ENCODE measurements at places on chromosomes 12 and 14.

- no peak for DNase-seq
Measured at GRCh38 chr12:26152507-26153102, 27.8 kb upstream of the BHLHE41 start.

GRCh38 chr14:98579140-98579539, 692.9 kb downstream of the BCL11B start:
- DNase-seq, result no peak

DNA sequence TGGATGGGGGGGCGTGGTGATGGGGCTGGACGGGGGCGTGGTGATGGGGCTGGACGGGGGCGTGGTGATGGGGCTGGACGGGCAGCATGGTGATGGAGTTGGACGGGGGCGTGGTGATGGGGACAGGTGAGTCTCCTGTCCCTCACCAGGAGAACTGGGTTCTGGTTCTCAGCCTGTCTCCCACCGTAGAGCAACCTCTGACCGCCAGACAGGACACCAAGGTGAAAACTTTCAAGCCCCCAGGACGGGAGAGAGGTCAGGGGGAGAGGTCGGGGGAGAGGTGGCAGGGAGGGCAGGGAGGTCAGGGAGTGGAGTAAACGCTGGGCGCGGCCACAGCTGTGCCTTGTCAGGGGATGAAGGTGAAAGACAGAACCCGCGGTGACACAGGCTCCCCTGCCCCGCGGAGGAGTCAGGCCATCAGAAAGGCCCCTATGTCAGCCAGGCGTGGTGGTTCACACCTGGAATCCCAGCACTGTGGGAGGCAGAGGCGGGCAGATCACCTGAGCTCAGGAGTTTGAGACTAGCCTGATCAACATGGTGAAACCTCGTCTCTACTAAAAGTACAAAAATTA, 84.6 kb downstream of the GALNT9 start:
- no peak for DNase-seq

DNA sequence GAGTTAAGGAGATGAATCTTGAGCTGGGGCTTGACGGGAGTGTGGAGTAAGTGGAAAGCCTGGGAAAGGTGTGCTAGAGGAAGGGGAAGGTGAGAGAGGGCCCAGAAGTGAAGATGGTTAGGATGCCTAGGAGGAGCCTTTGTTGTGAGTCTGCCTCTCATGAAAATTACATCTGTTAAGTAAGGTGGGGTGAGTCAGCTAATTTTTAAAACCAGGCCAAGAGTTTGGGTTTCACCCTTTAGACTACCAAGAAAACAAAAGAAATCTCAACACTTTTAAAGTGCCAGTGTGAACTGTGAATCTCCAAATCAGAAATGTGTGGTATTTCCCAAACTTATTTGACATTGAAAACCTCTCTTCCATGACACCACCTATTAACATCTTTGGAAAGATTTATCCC, 185.2 kb downstream of the CRADD start:
- no peak for DNase-seq

GRCh38 chr14:101184104-101184455, 280.6 kb upstream of the RTL1 start:
- DNase-seq, result no peak

GRCh38 chr14:50947446-50947845, 3.2 kb upstream of the PYGL start:
- no peak for DNase-seq

GRCh38 chr12:85357609-85358008, 77.6 kb downstream of the ALX1 start:
- DNase-seq, result no peak

- no peak for DNase-seq
Measured at GRCh38 chr12:90013409-90013808, 304.8 kb upstream of the ATP2B1 start.

DNA sequence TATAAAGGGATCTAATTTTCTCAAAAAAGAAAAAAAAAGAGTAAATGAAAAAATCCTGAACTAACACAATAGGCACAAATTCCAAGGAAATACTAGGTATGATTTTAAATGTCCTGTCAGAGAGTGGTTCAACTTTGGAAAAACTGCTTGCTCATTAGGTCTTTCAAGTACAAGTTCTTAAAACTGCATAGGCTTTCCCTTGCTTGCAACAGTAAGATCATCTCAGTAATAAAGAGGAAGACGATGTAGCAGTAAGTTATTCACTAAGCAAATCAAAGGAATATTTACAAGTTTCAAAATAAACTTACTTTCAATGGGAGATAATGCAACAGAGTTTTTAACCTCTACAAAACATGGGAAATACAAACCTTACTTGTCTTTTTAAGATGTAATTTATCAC, 21.6 kb downstream of the CORO1C start:
- no peak for DNase-seq

DNA sequence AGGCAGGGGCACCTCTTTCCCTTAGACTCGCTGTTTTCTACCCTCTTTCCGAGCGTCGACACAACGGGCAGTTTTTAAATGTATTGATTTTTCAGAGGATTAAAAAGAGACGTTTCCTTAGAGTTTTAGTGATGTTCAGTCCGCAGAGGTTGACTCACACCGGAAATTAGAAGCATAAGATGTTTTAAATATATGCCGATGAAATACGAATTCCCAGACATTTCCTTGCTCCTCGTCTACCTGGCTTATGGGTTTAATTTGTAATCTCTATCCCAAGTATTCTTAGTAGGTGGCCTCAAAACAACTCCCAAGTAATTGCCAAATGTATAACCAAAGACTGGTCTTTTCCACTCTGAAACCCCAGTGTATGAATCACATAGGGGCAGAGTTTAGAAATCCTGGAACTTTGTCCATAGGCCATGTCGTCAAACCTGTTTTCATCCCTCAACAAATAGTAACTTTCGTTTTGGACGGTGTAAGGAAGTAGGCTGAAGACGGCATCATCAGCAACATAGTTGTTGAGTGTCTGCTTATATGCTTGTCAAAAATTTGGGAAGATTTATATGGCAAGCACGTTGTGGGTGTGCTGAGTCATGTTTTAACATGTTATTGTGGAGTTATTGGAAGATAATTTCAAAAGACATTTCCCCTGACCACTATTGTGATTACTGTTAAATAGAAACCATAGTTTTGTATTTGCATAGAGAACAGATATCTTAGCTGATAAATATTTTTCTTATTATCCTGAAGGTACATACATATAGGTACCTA, 824 bp downstream of the TBK1 start:
- peak; percentile 39 for DNase-seq

DNA sequence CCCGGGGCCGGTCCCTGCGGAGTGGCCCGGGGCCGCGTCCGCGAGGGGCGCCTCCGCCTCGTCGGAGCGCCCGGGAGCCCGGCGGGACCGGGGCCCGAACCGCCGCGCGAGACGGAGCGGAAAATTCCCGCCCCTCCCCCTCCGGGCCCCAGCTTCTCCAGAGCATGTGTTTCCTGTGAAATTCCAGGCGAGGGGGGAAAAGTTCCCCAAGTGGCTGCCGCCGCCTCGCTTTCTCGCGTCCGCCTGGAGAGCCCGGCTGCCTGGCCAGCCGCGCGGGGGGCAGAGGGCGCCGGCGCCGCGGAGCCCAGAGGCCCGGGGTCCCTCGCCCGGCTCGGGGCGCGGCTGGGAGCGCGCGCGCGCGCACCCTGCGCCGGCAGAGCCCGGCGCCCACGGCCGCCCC, 904 bp downstream of the CACNA1C start:
- DNase-seq, result no peak

DNA sequence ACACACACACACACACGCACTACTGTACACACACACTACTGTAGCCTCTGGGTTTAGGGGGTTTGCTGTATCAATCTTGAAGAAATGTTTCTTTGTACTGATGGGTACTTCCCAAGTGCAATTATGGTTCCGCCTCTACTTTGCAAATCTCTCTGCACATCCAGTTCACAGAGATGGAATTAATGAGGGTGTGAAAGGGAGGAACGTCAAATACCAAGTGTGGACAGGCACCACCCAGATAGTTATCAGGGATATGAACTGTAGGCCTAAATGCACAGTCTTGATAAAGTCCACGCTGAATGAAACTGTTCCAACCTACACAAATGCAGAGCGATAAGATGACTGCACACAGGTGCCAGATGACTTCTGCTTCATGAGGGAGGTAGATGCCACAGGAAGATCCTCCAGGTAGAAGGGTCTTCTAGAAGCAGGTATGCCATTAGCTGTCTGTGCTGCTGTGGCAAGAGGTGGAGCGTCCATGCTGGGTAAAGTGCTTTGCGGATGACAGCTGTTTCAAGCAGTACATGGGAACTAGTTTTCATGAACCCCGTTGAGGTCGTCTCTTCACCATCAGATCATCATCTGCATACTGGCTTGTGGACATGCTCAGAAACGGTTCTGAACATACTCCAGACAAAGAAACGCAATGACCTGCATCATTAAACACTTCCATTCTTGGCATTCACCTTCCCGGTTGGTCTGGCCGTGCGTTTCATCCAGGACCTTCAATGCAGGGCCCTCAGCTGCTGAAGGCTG, 314.3 kb upstream of the RTL1 start:
- DNase-seq, result no peak

GRCh38 chr14:30064454-30064853, 136.8 kb upstream of the PRKD1 start:
- DNase-seq, result no peak

- no peak for DNase-seq
Measured at GRCh38 chr12:103583008-103583407, 4.1 kb upstream of the STAB2 start.

DNA sequence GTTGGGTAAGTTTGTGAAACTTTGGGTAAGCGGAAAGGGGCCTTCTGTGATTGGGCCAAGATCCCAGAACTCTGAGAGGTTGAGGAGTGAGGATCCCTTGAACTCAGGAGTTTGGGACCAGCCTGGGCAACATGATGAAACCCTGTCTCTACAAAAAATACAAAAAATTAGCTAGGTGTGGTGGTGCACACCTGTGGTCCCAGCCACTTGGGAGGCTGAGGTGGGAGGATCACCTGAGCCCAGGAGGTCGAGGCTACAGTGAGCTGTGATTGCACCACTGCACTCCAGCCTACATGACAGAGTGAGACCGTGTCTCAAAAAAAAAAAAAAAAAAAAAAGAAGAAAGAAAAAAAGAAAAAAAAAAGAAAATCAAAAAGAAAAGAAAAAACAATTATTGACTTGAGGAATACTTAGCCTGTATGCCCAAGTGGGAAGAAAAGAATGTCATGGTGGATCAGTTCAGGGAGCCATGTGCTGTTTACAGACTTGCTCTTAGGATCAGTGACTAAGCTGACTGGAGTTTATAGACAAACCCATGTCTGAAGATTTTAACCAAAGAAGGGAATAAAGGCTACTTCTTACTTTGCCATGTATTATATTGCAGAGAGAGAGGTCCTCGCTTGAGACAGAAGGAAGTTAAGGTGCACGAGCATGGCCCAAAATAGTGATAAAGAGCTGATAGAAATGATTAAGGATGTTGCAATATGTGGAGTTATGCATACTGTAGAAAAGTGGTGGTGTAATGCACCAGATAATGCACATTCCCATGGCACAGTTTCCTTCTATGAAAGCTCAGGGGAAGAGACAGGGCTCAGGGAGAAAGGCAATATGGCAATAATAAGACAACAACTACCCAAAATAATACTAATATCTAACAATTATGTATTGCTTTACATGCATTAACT, 881 bp downstream of the HSD17B6 start:
- DNase-seq, result no peak

- DNase-seq, result no peak
Measured at GRCh38 chr12:2792671-2793500, 1.9 kb upstream of the FKBP4 start.

DNA sequence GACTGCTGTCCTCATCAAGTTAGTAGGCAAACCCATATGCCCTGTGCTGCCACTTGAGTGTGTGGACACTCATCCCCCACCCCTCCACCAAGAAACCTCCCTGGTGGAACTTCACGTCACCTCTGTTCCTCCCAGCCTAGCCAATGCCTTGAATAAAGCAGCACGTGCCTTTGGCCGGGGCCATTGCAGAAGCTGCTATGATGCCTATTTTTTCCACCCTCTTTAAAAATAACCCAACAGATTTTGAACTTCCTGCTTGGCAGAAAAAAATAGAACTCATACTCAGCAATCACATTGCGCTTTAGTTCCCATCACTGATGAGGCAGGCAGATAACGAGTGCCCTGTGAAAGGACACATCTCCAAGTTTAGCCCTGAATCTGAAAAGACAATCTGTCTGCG, 23.1 kb upstream of the PWP1 start:
- DNase-seq, result no peak

DNA sequence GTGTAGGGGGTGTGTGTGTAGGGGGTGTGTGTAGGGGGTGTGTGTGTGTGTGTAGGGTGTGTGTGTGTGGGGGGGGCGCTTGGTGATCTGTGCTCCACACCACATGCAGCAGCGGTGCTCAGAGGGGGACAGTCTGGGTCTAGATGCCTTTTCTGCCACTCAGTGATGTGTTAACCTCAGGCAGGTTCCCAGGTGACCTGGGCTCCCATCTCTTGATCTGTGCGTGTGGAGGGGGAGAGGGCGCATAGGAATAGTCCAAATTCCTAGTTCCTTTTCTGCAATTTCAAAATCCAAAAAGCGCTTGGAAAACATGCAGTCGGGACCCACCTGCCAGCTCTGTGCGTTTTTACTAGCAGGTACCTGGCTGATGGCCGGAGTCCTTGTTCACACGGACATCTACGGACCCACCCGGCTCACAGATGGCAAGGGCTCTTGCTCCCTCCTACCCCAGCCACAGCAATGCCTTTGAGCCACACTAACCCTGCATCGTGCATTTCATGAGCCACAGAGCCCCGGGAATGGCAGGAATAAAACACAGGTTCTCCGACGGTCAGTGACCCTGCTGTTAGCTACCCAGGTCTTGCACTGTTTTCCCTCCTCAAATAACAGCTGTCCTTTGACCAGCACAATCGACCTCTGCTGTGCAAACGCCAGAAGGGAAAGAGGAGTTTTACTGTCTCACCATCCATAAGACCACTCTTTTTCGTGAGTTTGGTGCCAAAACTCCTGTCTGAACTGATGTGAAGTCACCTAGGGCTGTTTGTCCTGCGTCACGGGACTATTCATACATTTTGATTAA, 120.8 kb downstream of the GLT1D1 start:
- no peak for DNase-seq

DNA sequence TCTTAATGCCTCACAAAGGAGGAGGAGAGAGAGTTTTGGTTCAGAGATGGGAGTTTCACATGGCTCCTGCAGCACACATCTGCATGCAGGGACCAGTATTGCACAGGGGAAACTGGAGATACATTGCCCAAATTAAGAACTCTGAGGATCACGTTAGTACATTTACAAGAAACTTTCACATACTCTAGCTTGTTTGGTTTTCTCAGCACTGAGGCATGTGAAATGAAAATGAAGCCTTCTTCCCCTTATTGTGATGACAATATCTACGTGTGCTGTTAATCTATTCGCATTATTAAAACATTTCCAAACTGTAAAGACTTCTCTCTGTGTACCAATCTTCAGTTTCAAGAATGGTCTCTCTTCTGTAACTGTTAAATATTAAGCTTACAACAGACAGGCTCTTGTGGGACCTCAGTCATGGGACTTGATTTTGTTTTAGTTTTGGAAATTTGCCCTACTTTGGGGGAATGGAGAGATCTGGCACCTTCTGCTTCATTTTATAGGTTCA, 124.7 kb downstream of the DAAM1 start:
- no peak for DNase-seq

DNA sequence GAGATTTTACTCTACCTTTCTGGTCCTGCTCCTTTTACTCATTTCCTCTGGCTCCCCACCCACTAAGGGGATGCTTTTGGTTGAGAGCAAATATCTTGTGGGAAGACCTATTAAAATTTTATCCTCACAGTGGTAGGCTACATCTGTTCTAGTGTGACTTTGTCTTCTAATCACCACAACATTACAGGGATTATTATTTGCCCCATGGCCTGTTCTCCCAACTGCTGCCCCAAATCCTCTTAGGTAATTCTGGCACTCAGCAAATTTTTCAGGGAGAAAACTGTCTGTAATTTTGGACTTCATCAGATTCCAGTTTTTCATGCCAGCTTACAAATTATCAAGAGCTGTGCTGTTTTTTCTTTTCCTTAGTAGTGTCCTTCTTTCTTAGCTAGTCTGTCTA, 172.3 kb downstream of the GPHN start:
- DNase-seq, result no peak

Data from AG09319 (cell line).